ENCODE measurements at places on chromosomes 11 and 22.

GRCh38 chr22:41429232-41429950, 17.2 kb downstream of the TOB2 start:
- DNase-seq, result peak; percentile 26

DNA sequence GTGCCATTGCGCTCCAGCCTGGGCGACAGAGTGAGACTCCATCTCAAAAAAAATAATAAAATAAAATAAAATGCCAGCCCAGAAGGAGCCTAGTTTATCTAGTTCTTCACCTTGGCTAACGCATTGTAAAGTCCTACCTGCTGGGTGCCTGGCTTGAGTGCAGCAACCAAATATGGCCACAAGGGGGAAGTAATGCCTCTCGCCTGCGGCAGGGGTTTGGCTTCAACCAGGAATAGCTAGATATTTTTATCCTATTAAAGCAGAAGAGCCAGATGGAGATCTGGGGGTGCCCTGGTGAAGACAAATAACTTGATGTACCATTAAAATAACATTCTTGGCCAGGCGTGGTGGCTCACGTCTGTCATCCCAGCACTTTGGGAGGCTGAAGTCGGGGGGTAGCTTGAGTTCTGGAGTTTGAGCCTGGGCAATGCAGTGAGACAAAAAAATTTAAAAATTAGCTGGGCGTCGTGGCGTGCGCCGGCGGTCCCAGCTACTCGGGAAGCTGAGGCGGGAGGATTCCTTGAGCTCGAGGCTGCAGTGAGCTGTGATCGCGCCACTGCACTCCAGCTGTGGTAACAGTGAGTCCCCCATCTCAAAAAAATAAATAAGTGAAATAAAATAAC, 20.6 kb upstream of the PLEKHB1 start:
- DNase-seq, result peak; percentile 39

GRCh38 chr11:130076778-130077481, 7.2 kb downstream of the APLP2 start:
- DNase-seq, result no peak

DNA sequence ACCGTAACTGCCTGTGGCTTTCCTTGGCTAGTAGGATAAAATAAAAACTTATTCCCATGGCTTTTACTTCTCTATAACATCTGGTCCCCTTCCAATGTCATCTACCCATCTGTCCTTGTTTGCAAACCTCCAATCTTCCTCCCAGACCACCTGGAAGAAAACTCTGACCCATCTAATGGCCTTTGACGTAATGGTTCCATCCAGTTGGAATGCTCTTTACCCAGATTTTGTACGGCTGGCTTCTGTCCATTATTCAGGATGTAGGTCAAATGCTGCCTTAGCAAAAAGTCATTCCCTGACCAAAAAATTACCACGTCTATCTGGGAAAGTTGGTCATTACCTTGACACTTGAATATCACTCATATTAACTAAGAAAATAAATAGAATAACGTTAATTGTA, 577.9 kb upstream of the ANO5 start:
- DNase-seq, result no peak

- no peak for DNase-seq
These were observed 55.3 kb downstream of the NFAM1 start for GRCh38 chr22:42376711-42377554.

DNA sequence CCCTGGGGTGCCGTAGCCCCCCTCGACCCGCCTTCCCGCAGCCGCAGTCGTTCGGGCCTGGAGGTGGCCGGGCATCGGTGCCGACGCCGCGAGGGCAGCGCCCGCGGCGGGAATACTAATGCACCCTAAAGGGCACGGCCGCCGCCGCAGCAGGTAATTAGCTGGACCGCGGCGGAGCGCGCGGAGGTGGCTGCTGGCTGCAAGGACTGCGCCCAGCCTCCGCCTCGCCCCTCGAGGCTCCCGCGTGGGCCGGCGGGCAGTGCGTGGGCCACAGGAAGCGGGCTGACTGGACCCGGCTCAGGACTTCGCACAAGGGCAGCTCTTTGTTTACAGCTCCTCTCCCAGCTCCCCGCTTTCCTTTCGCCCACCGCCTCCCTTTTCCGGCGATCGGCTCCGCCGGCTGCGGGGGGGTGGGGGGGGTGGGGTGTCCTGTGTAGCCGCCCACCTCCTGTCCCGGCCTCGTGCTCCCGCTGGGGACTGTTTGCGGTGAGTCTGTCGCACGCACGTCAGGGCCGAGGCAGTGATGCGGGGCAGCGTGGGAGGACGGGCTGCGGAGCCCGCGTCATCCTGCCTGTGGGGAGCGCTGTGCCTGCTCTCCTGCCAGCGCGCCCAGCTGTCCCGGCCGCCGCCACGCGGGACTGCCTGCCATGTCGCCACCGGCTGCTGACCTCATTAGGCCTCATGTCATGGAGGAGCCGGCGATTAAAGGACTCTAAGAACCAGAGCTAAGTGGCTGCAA, 53.2 kb downstream of the GRIK4 start:
- peak; percentile 81 for DNase-seq

- no peak for DNase-seq
These were observed 4.0 kb downstream of the VSTM5 start for GRCh38 chr11:93846411-93846810.

DNA sequence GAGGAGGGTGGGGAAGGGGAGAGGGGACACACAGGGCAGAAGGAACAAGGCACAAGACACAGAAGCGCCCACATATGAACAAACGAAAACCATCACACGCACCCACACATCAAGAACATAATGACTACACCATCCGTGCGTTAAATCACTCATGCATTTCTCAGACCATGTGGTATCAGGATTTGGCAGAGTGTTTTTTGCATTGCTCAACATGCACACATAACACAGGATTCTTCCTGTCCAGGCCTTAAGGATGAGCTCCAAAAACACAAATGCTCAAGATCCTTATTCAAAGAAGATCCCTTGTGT, 309.5 kb downstream of the CADM1 start:
- DNase-seq, result no peak

DNA sequence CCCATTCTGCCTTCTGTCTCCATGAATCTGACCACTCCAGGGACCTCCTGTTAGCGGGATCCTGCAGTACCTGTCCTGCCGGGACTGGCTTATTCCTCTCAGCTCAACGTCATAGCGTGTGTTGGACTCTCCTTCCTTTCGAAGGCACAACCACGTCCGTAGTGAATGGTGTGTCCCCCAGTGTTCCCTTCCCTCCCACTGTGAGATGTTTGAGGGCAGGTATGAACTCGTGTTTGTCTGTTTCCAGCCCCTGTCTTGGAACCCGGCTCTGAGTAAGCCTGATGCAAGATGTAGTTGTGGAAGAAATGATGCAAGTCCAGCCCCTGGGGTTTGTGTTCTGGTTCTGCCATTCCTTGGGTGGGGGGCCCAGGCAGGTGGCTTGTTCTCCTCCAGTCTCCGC, 10.5 kb upstream of the MYEOV start:
- DNase-seq, result no peak

- no peak for DNase-seq
These were observed 3.9 kb downstream of the ACP2 start for GRCh38 chr11:47244448-47245350.

GRCh38 chr22:41367680-41368542, 13.8 kb upstream of the TEF start:
- peak; percentile 52 for DNase-seq

- no peak for DNase-seq
These were observed 35.0 kb downstream of the LRP5 start for GRCh38 chr11:68347345-68347744.

DNA sequence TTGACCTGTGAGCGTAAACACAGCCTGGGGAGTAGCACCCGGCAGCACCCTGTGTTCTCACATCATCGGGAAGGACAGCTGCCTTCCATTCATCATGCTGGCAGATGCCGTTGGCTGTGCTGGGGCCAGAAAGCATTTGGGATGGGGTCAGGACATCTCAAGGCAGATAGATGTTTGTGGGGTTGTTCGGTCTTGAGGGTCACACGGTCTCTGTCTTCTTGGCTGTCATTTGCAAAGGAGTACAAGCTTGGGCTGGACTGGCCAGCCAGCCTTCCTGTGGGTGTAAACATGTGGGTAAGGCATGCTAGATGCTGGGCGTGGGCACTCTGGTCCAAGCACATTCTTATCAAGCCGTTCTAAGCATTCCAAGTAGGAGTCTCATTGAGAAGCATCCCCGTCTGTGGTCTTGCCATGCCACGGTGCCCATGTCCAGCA, 81.4 kb downstream of the TBC1D22A start:
- no peak for DNase-seq

GRCh38 chr22:21940521-21940920, 12.1 kb downstream of the PPM1F start:
- no peak for DNase-seq

- DNase-seq, result no peak
These were observed 328.1 kb upstream of the PITPNB start for GRCh38 chr22:28247136-28247535.

DNA sequence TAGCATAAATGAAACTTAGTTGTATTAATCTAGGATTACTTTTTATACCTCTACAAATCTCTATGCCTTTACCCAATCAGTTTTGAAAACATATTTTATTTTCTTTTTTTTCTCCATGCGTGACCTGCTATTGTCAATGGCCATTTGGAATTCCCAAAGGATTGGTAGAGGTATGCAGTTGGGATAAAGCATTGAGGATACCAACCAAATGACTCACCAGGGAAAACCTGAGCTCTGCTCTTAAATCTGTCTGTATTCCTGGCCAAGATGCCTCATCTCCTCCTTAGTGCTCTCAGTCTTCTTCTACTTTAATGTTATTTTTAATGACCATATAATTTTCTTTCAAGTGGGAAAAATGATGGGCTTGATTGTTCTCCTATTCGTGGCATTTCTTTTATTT, 61.9 kb downstream of the EHF start:
- no peak for DNase-seq

DNA sequence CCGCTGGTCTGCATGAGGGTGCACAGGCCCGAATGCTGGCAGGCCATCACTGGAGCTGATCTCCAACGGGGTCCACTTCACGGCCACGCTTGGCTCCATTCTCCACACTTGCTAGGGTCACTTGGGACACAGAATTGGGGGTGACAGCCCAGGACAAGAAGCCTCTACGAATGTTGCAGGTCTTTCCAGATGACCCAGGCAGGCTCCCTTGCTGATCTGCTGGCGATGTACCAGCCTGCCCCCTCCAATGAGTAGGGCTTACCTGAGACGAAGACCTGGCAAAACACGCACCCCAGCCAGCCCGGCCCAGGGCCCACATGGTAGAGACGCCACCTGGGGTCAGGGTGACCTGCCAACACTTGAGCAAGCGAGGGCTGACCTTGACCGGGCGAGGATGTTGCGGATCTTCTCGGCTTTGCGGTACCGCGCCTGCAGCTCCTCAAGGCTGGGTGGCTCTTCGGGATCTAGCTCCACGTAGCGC, 44.9 kb downstream of the C11orf58 start:
- DNase-seq, result no peak

DNA sequence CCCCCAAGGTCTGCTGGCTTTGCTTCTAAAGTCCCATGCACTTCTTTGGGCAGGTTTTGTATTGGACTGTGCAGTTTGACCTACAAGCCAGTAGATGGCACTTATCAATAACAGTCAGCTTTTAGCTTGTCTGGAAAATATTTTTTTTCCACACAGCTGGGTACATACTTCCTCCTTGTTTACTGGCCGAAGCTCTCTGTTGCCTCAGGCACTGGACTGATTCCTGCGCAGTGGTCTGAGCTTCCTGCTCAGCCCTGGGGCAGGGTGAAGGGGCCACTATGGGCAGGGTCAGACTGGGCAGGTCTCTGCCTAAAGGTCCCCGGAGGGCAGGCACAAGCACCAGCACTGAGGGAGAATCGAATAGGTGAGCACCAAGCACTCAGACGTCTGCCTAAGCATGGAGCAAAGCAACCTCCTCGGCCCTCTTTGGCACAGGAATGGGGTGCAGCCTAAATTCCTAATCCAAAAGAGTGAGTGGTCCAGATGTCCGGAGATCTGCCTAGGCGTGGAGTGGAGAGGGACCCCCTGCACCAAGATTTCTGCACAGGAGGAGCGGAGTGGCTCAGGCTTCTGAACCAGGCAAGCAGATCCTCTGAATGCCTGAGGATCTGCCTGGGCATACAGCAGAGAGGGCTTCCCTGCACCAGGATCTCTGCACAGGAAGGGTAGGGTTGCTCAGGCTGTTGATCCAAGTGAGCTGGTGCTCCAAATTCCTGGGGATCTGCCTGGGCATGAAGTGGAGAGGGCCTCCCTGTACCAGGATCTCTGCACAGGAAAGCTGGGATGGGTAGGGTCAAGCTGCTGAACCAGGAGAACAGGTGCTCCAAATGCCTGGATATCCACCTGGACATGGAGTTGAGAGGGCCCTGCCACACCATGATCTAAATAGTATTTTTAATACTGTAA, 105.9 kb upstream of the C11orf58 start:
- DNase-seq, result no peak

DNA sequence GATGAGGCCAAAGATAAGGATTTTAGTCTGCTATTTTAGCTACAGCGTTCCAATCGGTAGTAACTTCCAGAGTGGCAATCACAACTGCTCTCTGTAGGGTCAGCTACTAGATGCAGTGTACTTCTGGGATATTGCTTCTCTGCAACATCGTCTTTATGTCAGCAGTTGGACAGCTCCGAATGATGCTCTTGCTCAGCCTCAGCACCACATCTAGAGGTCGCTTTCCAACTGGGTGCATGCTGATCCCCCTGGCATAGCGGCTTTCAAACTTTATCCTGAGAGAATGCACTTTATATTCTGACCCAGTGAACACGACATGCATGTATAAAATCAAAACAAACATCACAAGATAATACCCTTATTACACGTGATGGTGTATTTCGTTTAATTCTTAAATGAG, 219.6 kb downstream of the C11orf87 start:
- DNase-seq, result no peak

DNA sequence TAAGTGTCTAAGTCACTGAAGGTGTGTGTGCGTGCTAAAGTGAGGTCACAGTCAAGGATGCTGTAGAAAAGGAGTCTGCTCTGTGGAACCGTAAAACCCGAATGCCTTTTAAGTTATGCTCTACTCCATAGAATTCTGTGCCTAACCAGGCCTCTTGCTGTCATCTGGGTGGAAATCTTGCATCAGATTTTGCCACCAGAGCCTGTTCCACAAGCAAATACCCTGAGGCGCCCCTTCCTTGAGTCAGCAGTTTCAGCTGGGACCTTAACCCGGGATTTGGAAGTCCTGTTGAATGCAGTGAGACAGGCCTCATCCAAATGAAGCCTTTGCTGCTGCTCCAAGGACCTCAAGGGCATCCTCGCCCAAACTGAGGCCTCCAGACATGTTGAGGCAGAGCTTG, 109.8 kb downstream of the WNT11 start:
- no peak for DNase-seq

- no peak for DNase-seq
These were observed 28.9 kb upstream of the GAL start for GRCh38 chr11:68655406-68655805.

DNA sequence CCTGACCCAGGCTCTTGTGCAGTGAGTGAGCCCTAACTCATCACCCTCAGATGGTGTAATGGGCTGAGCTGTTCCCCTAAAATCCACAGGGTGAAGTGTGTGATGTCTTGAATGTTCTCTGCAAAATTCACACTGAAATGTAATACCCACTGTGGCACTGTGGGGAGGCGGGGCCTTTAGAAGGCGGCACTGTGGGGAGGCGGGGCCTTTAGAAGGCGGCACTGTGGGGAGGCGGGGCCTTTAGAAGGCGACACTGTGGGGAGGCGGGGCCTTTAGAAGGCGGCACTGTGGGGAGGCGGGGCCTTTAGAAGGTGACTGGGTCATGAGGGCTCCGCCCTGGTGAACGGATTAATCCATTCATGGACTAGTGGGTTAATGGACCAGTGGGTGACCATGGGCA, 33.0 kb downstream of the CHID1 start:
- no peak for DNase-seq

- DNase-seq, result peak; percentile 68
These were observed 1.1 kb upstream of the PPFIBP2 start for GRCh38 chr11:7512525-7513233.
